HL-60 (cell line): ENCODE measurements at places on chromosomes 2 and 18.

- no peak for DNase-seq
Measured at GRCh38 chr2:120766470-120767351, 31.0 kb downstream of the GLI2 start.

- DNase-seq: no peak
Measured at GRCh38 chr2:137435162-137435561, 529.1 kb upstream of the HNMT start.

DNA sequence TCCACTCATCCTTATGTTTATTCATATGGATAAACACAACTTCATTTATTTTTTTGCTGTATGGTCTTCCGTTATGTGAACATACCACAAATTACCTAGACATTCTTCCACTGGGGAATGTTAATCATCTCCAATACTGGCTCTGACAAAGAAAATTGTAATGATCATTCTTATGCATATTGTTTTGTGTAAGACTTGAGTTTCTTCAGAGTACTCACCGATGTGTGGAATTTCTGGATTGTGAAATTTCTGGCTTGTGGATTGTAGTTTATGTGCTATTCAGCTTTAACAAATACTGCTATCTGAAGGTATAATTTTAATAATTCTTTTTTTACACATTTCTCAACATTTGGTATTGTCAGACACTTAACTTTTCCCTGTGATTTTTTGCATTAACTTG is 212.2 kb upstream of the THUMPD2 start:
- no peak for DNase-seq

DNA sequence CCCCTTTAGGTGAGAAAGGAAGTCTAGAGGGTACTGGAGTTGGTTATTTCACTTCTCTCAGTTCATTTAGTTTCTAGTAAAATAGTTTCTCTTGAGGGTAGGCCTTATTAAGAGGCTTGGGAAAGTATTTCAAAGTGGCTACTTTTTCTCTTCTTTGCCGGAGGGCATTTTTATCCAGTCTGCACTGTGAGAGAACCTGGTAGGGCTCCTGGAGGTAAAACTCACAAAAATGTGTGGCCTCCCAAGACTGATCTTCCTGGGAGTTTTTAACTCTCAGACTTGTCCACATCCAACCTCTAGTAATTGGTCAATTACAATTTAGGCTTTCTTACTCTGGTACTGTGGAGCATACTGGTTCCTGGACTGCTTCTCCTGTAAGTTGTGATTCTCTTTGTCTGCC is 28.0 kb downstream of the EHBP1 start:
- no peak for DNase-seq

DNA sequence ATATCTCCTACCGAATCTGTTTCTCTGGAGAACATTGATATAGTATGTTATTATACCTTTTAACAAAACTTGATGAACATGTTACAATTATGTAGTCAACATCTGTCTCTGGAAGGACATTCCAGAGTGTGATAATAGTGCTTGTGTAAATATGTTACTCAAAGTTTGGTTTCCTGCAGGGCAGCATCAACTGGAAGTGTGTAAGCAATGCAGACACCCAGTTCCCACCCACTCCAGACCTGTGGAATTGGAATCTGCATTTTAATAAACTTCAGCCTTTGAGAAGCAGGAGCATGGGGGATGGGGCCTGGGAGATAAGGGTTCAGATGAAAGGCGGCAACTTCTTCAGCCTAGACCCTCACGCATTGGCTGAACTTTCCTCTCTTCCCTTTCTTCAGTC is 398.9 kb downstream of the RND3 start:
- DNase-seq: no peak

- no peak for DNase-seq
Measured at GRCh38 chr2:220300806-220301205, 673.4 kb downstream of the SLC4A3 start.

GRCh38 chr2:201999279-201999678 is 34.4 kb upstream of the FZD7 start:
- DNase-seq: no peak

- DNase-seq: no peak
Measured at GRCh38 chr2:100581277-100581612, 18.5 kb downstream of the PDCL3 start.

DNA sequence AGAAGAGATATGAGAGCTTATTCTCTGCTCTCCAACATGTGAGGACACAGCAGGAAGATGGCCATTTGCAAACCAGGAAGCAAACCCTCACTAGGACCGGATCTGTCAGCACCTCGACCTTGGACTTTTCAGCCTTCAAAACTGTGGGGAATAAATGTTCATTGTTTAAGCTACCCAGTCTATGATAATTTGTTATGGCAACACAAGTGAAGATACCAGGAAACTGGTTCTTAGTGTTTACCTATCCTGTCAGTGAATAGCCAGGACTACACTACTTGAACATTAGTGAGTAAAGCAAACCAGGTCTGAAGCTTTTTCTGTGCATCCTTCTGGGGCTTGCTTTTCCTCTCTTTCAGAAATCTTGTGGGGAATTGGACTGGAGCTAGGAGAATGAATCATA is 44.4 kb upstream of the BARD1 start:
- DNase-seq: no peak

DNA sequence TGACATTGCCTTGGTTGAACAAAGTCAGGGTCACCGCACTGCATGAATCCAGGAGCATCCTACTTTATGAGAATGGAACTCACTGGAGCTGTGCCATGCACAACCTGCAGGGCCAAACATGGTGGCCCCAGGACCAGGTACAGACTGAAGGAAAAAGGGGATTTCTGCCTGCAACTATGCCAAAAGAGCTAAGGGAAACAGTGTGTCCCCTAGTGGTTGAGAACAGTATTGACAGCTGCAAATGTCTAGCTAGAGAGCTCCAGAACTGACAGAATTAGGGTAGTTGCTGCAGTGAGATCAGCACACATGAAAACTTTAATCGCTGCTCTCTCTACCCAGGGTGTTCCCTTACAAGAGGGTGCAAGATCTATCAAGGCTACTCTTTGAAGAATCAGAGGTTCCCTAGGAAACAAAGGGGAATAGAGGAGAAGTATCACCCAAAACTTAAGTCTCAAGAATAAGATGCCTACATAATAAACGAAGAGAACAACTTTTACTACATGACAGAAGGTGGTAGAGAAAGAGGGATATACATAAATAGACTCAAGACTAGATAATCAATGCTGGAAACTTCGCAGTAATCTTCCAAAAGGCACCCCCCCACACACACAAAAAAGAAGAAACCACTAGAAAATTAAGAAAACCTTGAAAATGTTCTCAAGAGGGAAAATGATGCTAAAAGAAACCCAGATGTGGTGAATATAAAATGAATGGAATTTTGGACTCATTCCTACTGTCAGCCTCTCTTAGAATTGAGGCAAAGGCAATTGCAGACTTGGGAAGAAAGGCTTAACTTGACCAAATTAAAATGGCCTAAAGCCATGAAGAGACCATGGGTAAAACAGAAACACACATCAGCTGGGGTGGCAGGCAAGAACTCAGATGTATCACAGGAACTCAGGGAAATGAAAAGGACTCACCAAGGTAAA is 43.6 kb upstream of the IHH start:
- no peak for DNase-seq

DNA sequence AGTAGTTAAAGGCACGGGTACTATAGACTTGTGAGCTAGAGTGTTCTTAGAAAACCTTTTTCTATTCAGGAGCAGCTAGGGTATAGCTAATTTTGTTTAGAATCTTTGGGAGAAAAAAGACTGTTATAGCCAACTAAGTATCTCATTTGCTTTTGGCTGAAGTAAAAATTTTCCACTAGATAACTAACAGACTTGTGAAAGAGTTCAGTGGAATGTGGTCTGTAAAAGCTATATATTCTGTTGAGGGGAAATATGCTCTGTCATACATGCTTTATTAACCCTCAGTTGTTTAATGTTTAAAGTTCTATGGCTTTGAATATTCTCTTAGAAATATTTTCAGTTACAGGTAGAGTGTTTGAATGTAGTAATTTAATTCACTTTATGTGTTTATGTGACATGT is 49.7 kb downstream of the RIF1 start:
- no peak for DNase-seq

DNA sequence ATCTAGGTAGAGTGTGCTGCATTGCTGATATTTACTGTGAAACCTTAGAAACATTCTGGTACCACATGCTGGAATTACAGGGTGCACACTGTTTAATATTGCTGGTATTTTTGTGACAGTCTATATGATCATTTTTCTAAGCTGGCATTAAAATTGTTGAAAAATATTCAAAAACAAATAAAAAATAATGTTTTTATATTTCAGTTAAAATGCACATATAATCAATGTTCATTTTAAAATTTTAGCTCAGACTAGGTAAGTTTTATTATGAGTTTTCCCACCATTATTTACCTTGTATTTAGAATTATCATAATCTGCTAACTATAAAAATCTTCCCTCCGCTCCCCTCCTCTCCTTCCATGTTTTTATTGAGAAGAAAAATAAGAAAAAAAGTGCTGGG is 283.9 kb upstream of the EPC2 start:
- DNase-seq: no peak

GRCh38 chr2:168790226-168790902 is 12.1 kb upstream of the NOSTRIN start:
- no peak for DNase-seq

- no peak for DNase-seq
Measured at GRCh38 chr2:170715062-170715931, at the start of gene SP5. Gene SP5, plus strand, starts transcription at chr2:170715337. Its CDS starts 176 bp downstream, at chr2:170715513.

- no peak for DNase-seq
Measured at GRCh38 chr18:62606106-62606505, 83.3 kb downstream of the ZCCHC2 start.

DNA sequence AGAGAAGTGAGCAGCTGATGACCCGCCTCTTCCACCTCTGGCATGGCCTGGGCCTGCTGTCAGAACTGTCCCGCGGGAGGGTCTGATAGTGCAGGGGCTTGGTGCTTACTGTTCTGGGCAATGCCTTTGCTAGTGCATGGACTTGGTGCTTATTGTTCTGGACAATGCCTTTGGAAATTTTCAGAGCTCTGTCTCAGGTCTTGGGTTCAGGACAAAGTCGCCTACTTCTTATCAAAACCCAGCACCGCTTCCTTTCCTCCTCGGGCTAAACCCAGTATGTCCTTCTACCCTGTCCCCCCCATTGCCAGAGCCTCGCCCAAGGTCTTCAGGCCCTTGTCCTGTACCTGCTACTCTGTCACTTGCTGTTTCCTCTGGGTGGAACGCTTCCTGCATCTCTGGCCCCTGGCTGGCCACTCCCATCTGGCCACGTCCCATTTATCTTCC is 149.6 kb downstream of the ACKR3 start:
- no peak for DNase-seq

DNA sequence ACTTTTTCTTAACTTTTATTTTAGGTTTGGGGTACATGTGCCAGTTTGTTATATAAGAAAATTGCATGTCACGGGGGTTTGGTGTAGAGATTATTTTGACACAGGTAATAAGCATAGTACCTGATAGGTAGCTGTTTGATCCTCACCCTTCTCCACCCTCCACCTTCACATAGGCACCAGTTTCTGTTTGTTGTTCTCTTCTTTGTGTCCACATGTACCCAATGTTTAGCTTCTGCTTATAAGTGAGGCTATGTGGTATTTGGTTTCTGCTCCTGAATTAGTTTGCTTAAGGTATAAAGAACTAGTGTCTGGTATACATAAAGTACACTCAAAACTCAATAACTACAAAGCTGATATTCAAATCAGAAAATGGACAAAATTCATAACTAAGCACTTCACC is 654.6 kb upstream of the LINC00305 start:
- DNase-seq: no peak

DNA sequence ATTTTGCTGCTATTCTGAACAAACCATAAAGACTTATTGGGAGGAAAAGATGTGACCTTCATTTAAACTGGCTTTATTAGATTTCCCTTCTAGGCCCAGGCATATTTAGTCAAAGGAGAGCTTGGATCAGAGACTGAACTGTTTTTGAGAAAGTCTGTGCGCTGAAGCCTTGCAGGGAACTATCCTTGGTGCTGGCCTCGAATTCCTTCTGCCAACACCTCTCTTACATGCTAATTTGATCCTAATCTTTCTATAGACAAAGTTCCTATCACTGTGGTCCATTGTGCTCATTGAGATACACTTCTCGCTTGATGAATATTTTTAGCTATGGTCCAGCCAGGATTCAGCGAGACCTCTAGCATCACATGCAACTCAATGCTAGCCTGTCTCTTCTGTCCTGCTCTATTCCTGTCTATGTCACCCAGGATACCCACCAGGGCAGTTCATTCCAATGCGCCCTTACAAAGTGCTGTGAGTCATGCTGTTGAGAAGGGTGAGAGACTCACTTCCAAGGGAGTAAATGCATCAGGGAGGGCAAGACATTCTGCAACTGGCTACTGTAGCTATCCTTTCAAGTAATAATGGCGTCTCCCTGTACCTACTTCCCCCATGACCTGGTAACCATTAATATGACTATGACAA is 356.7 kb upstream of the LYPD1 start:
- no peak for DNase-seq

DNA sequence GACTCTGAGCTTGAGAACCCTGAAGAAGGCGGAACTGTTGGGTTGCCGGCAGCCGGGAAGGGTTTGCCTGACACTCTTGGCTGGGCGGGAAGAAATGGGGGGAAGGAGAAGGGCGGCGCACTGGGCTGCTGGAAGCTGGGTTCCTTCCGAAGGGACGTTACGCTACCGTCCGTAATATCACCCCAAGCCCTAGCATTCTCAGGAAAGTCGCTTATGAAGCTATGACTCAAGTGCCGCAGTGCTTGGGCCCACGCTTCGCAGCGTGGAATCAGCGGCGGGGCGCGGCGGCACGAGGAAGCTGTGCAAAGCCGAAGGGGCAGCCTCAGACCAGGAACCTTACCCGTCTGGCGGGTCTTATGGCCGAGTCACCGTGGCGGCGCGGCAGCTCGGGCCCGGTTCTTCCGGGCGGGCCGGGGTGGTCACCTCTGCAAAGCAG is 50.2 kb upstream of the SIGLEC15 start:
- peak; percentile 93 for DNase-seq

- DNase-seq: peak; percentile 72
Measured at GRCh38 chr2:181304011-181304844, 153.0 kb upstream of the ITGA4 start.

- DNase-seq: no peak
Measured at GRCh38 chr2:9164112-9164608, 42.5 kb upstream of the ASAP2 start.

DNA sequence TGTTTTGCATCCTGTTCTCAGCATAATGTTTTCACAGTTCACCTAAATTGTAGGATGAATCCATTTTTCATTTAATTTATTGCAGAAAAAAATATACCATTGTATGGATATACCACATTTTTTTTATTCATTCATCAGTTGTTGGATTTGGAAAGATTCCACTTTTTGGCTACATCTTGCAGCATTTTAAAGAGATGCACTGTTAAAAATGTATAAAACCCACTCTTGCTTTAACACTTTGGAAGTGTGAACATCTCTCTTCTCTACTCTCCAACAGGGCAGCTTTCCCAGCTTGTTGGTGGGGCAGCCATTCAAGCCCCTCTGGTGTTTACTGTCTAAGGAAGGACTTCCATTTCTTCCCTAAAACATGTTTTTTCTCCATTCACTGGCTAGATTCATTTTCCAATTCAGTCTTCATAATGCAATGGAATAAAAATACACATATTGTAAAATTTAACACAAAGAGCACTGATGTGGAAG is 104.4 kb upstream of the CBLN2 start:
- DNase-seq: no peak
